Activated naive CD4-positive, alpha-beta T cell treated with anti-CD3 and anti-CD28 coated beads, Interleukin-2, amount 10 ng/mL, durations not matched to agents 7 days and 5 days (primary cell): ENCODE measurements at places on chromosomes 16 and 17.

DNA sequence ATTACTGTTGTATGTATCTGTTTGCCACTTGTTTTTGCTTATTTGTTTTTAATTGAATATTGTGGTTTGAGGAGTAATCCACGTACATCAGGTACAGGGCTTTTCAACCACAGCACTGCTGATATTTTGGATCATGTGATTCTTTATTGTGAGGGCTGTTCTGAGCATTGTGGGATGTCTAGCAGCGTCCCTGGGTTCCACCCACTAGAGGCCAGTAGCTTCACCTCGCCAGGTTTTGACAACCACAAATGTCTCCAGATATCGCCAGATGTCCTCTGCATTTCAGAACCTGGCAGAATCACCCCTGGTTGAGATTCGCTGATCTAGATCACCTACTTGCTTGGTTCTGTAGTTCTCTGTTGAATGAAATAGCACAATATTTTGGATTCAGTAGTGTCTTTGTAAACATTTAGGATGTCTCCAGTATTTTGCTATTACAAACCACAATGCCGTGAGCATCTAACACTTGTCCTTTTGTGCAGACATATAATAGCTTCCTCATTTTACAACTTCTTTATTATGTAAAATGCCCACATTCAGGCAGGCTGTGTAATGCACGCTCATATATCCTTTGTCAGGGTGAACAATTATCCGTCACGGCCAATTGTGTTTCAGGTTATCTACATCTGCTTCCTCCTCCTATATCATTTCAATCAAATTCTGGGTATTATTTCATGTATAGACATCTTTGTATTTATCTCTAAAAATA lies 380.3 kb downstream of the SNX29 start:
- no peak for DNase-seq

- no peak for DNase-seq
Observed at GRCh38 chr17:76645481-76645880, 1.9 kb upstream of the ST6GALNAC1 start.

DNA sequence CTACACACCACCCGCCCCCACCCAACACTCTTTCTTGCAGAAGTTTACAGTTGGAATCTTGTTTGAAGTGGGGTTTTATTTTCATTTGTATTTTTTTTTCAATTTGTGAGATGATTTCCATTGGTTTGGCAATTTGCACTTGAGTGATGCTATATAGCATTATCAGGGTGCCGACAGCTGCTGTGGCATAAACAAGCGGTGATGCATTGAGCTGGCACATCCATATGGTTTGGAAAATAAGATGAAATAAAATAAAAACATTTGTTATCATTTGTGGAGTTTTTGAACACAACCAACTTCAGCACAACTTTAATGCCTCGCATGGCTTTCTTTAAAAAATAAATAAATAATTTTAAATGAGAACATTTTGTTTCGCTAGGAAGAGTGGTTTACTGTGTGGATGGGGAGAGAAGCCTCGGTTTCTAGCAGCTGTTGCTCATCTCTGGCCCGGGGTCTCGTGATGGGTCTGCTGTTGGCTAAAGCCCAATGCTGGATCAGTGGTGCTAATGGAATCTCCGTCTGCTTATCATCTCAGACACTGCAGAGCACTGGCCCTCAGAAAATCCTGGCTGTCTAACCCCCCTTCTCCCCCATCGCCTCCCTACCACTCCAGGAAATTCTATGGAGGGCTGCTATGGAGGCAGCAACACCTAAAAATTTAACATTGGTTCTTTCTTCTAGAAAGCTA lies 192.3 kb upstream of the MAF start:
- DNase-seq, result no peak

DNA sequence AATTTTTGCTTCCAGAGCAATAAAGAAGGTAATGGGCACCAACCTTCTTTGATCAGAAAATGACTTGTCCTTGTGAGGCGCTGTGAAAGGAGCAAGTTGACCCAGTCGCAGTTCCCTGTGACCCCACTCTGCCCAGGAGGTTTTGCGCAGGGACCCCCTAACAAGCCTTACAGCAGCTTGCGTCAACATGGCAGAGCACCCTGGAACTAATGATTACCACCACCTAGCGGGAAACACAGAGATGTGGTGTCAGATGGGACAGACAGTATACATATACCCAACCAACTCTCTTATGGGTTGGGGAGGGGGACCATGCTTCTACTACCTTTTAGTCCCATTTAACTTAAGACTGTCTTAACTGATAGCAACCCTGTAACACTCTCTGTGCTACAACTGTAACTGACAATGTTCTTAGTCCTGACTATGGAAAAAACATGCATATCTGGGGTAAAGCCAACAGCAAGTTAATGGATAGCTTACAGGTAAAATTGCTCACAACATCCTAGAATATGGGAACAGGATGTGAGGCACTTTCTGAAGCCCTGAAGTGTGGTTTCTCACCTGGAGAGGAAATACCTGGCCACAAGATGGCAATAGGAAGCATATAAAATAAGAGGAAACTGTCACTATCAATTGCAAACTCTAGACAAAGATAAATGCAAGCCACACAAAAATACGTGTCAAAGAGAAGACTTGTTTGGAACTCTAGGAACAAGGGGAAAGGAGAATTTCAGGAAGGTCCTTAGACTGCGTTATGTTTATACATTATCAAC lies 3.0 kb downstream of the KARS1 start:
- no peak for DNase-seq

- DNase-seq, result no peak
Observed at GRCh38 chr17:56290802-56291118, 137.5 kb downstream of the ANKFN1 start.

GRCh38 chr16:8373676-8374431 lies 216.5 kb downstream of the TMEM114 start:
- DNase-seq, result no peak

GRCh38 chr17:70473049-70473448 lies 303.7 kb downstream of the KCNJ2 start:
- DNase-seq, result no peak

GRCh38 chr17:47852113-47852949 lies 1.4 kb upstream of the SP6 start:
- no peak for DNase-seq

- DNase-seq, result no peak
Observed at GRCh38 chr17:59533694-59534093, 31.7 kb upstream of the DHX40 start.

- DNase-seq, result no peak
Observed at GRCh38 chr17:48412841-48413240, 17.2 kb downstream of the SKAP1 start.

GRCh38 chr16:72814226-72814625 lies 233.7 kb downstream of the ZFHX3 start:
- DNase-seq, result no peak

DNA sequence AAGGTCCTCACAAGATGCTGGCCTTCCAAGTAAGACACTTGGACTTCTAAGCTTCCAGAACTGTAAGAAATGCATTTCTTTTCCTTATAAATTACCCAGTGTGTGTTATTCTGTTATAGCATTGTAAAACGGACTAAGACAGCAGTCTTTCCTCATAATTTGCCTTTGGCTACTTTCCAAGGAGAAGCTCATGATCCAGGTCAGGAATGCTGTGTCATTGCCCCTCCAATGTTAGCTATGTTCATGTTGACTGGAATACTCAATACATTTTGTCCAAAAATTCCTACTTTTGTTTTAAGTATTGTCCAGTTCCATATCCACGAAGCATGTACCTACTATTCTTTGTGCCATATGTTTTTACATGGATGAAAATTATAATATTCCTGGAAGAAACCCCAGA lies 234.6 kb downstream of the HS3ST3A1 start:
- DNase-seq, result no peak

- DNase-seq, result peak; percentile 48
Observed at GRCh38 chr17:39755554-39756379, 18.0 kb downstream of the GRB7 start.

DNA sequence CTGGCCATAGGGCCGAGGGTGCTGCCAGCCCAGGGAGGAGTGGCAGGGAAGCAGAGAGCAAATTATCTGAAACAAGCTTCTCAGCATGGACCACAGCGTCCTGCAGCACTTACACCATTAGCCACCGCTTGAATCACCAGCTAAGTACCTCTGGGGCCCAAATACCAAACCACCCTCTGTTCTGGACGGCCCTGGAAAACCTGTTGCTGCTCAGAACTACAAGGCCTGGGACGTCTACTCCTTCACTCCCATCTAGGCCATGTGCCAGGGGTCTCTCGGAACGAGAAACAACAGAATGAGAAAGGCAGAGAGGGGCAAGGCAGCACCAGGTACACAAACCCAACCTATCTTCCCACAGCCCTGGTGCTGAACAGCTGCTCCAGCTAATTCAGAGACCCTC lies 39.9 kb upstream of the GFOD2 start:
- DNase-seq, result no peak

GRCh38 chr17:63665527-63666214 lies 34.3 kb downstream of the LIMD2 start:
- DNase-seq, result no peak

- peak; percentile 87 for DNase-seq
Observed at GRCh38 chr16:81035398-81035974, at the start of gene ATMIN. Gene ATMIN, plus strand, starts transcription at chr16:81035842. Its CDS starts 29 bp downstream, at chr16:81035871.

DNA sequence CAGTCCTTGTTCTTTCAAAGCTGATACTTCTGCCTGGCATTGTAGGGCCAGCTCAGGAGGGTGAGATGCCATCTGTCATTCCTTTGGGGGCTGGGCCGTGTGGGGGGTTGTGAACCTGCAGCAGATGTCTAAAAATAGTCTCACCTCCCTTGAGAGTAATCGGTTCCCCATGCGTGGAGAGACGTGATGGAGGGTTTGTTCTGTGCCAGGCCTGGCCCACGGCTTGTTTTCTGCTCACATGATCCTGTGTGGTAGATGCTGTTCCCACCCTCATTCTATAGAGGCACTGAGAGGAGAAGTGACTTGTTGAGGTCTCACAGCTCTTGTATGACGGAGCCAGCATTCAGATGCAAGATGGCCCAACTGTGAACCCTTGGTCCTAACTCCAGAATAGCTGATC lies 4.6 kb downstream of the IRF8 start:
- DNase-seq, result no peak

DNA sequence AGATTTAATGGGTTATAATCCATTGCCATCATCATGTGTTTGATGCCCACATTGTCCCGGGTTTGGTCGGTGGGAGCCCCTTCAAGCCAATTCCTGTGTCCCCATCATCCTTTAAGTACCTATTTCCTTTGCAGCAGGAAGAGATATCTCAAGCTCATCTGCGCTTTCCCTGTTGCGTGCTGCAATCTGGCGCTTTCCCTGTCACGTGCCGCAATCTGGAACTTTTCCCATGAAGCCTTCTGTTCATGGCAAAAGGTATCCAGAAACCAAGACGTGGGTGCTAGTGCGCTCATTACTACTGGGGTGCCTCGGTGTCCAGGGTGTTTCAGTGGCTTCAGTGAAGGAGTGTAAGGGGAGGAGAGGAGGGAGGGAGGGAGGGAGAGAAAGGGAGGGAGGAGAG lies 174.6 kb upstream of the ZNF469 start:
- no peak for DNase-seq

DNA sequence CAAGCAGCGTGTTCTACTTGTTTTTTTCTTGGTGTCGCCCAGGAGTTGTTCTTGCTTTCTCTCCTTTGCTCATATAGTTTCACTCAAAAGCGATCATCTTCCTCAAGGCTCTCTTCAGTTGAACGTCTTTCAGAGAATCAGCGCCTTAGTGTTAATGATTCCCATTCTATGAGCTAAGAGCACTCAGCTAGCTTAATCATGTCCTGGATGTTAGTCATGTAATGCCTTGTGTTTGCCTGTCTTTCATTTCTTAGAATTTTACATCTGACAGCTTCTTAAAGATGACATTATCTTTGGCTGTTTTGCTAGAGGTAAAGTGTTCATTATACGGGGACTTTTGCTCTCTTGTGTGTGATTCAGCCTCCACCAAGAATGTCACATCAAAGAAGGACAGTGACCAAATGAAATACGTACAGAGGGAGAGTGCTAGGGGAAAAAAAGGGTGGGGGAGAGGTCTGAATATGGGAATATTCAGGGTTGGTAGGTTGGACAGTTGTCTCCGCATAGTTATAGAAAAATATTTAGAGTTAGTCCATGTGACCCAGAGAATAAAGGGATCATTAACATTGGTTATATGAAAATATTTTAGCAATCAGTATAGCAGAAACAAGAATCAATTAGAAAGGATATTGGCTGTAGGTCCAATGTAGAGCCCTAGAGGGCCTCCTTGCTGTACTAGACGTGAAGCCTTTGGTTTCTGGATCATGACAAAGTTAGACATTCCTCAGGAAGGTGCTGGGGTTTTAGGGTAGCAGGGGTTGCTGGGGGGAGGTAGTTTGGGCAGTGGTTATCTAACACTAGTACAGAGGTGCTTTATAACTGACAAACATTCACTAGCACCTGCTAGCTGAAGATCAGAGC lies 31.9 kb upstream of the ANKFN1 start:
- DNase-seq, result no peak

- DNase-seq, result no peak
Observed at GRCh38 chr17:11535231-11535630, 63.0 kb upstream of the DNAH9 start.

GRCh38 chr16:84907575-84907974 lies 87.8 kb downstream of the CRISPLD2 start:
- no peak for DNase-seq

DNA sequence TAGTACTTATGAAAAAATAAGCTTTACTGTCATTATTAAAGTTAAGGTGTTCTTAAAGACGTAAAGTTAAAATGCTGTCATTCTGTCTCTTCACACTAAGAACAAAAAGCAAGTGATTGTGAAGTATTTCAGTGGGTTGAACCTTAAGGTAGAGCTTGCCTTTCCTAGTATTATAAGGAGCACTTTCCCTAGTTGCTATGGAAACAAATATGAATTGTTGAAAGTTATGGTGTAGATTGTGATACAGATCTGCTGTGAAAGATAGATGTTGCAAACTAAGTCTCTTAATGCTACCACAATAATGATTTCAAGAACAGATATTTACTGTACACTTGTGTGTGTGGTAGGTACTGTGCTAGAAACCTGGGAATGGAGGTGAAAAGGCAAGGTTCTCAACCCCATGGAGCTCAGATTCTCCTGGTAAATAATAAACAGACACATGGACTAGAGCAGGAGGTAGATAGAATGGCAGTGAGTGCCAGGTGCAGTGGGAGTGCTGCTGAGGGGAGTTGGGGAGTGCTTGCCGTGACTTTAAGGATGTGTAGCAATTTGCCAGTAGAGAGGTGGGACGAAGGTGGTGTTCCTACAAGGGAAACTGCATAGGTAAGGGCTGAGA lies 34.7 kb downstream of the MRTFB start:
- DNase-seq, result no peak
